ENCODE measurements at places on chromosomes 7 and 10.

GRCh38 chr10:91597197-91597881 lies 35.5 kb downstream of the PPP1R3C start:
- DNase-seq = peak; percentile 65

DNA sequence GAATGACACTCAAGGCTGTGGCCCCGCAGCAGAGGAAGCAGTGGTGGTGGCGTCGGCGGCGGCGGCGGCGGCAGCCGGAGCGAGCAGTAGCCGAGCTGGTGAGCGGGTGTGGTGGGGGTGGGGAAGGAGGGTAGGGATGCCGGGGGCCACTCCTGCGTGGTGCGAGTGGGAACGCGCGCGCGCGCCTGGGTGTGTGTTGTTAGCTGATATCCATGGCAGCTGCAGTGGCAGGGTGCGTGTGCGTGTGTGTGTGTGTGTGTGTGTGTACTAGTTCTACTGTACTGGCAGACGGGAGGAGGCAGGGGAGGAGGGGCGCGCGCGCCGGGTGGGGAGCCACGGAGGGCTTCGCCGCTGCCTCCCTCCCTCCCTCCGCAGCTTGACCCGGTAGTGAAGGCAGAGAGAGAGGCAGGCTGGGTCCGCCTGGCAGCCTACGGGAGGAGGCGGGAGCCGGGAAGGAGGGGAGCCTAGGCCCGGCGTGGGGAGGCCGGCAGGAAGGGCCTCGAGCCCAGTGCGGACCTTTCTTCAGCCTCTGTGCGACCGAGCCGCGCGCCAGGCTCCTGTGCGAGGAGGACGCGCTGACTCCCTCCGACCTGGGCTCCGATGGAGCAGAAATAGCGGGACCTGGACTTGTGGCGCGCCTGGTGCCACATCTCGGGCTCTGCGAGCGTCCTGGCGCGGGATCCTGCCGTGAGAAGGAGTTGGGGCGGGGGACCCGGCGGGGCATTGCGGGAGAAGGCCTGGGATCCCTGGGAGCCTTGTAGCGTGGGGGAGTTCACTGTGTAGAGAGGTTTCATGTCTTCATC lies at the start of gene MAGI2:
Gene MAGI2, minus strand, starts transcription at position 110 of the 803 bp plus-strand sequence. CDS start 347 bp downstream, outside the sequence.
- DNase-seq = peak; percentile 86

DNA sequence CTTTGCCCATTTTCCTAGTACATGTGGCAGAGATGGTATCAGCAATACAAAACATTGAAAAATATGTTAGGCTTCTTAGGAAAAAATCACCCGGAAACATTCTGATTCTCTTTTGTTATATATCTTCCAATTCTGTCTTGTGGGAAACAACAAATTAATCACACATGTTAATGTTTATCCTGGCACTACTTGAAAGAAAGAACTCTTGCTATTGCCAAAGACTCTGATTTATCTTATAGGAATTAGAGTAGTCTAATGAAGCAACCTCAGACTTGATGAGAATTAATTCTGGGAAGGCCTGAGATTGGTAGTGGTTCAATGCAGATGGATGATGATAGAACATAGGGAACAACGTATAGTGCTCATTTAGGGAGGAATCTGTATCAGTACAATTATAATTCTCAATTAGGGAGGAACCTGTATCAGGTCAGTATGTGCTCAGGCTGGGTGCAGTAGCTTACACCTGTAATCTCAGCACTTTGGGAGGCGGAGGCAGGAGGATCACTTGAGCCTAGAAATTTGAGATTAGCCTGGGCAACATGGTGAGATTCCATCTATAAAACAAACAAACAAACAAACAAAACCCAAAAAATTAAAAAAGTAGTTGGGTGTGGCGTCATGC lies 50.7 kb downstream of the TAS2R16 start:
- DNase-seq = no peak

GRCh38 chr10:10209167-10209566 lies 808.5 kb upstream of the CELF2 start:
- DNase-seq = peak; percentile 88

- no peak for DNase-seq
Observed at GRCh38 chr7:112140600-112140999, 65.6 kb downstream of the DOCK4 start.

- no peak for DNase-seq
Observed at GRCh38 chr10:274866-275265, 139.6 kb downstream of the ZMYND11 start.

DNA sequence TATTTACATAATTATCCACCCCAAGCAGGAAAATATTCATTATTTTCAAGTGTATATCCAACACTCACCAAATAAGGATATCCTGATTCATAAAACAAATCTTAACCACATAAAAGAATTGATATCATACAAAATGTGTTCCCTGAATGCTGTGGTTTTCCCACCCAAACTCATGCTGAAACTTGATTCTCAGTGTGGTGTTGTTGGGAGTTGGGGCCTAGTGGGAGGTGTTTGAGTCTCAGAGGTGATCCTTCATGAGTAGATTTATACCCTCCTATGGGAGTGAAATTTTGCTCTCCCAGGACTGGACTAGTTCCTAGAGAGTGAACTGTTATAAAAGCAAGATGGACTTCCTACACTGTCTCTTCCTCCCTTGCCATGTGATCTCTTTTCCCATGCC lies 1028.3 kb downstream of the SORCS1 start:
- DNase-seq = no peak

GRCh38 chr10:88116971-88117626 lies 253.7 kb downstream of the PTEN start:
- DNase-seq = no peak

DNA sequence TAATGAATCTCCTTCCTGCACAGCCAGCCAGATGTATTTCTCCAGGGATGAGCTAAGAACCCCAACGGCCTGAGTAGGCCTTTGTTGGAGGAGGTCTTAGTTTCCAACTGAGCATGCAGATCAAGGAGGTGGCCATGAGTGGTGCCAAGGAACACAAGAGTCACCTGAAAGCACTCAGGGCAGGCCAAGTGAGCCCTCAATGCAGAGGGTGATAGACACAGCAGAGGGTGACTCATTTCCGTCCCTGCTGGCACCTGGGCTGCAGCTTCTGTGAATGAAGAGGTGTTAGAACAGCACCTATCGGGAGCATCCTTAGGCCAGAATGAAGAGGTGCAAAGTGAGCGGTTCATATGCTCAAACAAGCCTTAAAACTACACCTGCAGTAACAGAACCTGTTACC lies 211.8 kb downstream of the FRMD4A start:
- DNase-seq = no peak

DNA sequence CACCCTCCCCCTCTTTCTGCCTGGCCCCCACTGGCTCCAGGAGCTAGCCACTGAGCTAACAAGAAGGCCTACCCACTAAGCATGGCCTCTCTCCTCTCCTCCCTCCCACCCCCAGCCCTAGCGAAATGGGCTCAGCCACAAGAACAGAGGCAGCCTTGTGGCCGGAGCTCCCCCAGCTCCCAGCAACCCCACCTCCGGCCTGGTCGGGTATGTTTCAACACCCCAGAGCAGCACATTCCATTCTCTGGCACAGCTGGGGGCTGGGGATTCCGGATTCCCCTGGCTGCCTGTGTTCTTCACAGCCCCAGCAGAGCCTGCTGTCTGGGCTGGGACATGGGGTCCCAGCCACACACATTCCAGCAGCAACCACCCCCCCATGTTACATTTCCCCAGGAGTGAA lies 9.0 kb downstream of the SFRP5 start:
- DNase-seq = no peak

DNA sequence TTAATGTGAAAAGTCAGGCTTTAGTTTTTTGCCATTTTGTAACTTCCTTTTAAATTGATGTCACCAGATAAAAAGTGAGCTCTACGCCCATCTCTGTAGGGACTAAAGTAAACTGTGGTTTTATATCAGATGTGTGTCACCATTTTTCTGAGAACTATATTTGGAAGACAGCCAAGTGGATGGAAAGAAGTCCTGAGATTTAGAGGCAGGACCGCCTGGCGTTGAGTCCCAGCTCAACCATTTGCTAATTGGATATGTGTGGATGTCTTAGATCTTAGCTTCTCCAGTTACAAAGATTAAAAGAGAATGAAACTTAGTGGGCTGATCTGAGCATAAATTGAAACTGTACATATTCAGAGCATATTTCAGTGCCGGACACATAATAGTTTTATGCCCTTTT lies 691.6 kb upstream of the CELF2 start:
- DNase-seq = no peak

DNA sequence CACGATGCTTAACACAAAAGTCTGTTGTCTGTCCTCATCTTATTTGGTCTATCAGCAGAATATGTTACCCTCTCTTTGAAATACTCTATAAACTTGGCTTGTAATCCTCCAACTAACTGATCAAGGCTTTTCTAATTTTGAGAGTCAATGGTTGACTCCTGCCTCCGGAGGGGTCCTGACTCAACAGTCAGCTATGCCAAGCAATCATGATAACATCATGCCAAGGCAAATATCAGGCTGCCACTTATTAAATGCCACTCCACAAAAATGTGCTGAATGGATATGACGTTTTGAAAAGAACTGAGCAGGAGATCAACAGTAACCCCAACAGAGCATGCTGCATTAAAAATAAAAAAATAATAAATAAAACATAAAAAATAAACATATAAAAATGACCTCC lies 116.1 kb downstream of the PARD3 start:
- DNase-seq = no peak

GRCh38 chr10:8352171-8353075 lies 297.9 kb downstream of the GATA3 start:
- DNase-seq = no peak

- DNase-seq = peak; percentile 17
Observed at GRCh38 chr7:39950473-39951225, 593 bp downstream of the CDK13 start.

GRCh38 chr7:26636808-26637207 lies 227.6 kb downstream of the SKAP2 start:
- no peak for DNase-seq

- no peak for DNase-seq
Observed at GRCh38 chr10:119495021-119495505, 47.5 kb downstream of the RGS10 start.

DNA sequence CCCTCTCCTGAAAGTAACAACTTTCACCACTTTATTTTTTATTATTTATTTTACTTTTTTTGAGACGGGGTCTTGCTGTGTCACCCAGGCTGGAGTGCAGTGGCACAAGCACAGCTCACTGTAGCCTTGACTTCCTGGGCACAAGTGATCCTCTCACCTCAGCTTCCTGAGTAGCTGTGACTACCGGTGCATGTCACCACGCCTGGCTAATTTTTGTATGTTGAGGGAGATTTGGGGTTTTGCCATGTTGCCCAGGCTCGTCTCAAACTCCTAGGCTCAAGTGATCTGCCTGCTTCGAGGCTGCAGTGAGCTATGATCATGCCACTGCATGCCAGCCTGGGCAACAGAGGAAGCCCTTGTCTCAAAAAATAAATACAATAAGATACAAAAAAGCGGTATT lies 14.9 kb upstream of the SLIT1 start:
- no peak for DNase-seq

DNA sequence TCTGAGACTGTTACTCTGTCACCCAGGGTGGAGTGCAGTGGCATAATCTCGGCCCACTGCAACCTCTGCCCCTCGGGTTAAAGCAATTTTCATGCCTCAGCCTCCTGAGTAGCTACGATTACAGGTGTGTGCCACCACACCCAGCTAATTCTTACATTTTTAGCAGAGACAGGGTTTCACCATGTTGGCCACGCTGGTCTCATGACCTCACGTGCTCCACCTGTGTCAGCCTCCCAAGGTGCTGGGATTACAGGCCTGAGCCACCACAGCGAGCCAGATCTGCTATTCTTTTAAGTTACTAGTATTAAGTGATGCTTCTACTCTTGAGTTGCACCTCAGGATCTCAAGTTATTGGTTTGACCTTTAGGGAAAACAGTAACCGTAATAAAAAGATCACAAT lies 23.0 kb upstream of the KMT2E start:
- no peak for DNase-seq

- peak; percentile 40 for DNase-seq
Observed at GRCh38 chr10:7481368-7481765, 70.5 kb upstream of the SFMBT2 start.

DNA sequence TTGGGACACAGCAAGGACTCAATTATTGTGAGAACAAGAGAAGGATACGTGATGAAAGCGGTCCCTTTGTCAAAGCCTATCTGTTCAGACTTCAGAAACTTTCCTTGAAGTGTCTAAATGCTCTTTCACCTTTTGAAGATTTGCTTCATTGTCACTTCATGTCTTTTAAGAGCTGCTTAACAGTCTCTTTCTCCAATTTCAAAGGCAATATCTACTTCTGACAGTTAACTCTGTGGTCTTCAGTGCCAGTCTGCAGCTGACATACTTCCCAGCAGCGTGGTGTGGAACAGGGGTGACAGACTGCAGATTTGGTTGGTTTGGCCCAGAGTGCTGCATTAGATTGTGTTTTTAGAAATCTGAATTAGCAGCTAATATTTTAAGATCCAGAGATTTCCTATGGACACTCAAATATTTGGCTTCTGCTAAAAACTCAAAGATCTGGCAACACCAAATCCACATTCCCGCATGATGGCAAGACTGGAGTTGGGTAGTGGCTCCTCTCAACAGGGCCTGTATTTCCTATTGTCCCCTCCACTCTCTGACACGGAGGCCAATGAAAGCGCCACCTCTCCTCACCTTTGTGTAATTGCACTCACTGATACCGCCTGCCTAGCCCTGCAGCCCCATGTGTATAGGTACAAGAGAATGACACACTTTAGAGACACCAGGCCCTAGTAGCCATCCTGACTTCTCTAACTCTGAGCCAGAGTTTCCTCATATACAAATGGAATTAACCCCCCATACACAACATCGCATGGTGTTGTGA lies 11.5 kb downstream of the SCRN1 start:
- no peak for DNase-seq

DNA sequence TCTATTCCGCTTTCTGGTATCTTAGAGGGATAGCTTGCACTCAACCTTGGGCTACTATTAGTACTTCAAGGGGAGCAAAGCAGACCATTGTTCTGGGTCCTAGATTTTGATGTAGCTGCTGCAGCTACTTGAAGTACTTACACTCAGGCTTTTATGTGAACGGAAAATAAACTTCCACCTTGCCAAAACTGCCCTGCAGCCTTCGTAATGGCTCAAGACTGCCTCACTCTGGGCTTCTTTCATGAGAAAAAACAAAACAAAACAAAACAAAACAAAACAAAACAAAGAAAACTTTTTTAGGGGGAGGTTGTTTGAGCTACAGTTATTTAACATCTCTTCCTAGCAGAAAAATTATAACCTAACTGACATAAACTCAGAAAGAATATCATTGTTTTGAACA lies 19.4 kb upstream of the EPHB6 start:
- no peak for DNase-seq

DNA sequence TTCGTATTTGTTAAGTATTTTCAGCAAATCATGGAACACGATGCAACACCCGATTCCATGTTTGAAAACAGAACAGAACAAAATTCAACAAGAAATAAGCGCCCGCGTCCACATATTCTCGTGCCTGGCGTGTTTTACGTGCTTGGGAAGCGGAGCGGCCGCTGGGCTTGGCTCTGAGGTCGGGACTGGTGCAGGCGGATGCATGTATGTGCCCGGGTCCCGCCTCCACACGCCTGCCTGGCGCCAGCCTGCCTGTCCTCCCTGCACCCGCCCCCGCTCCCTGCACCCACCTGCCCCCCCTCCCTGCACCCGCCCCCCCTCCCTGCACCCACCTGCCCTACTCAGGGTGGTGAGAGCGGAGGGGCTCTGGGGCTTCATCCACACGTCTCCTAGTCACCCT lies 454.5 kb downstream of the DNAJB6 start:
- no peak for DNase-seq

- DNase-seq = no peak
Observed at GRCh38 chr7:136150311-136150710, 173.2 kb upstream of the MTPN start.

- no peak for DNase-seq
Observed at GRCh38 chr7:111866787-111867186, 304.5 kb upstream of the IMMP2L start.

Data from right lung (tissue), 10 donors.